ENCODE measurements at places on chromosomes 13 and 19.

GRCh38 chr19:33798681-33799111 is 2.0 kb downstream of the KCTD15 start:
- no peak for DNase-seq

GRCh38 chr13:40589285-40590109 is 76.9 kb downstream of the FOXO1 start:
- DNase-seq = no peak

- no peak for DNase-seq
Observed at GRCh38 chr19:33644284-33644836, 22.6 kb downstream of the CHST8 start.

- no peak for DNase-seq
Observed at GRCh38 chr13:99362362-99362761, 55.2 kb upstream of the GPR183 start.

GRCh38 chr19:35429698-35430408 is 18.2 kb upstream of the FFAR2 start:
- DNase-seq = no peak

- no peak for DNase-seq
Observed at GRCh38 chr13:112753833-112754232, 64.0 kb downstream of the ATP11A start.

- no peak for DNase-seq
Observed at GRCh38 chr13:35917252-35917941, 213.8 kb downstream of the DCLK1 start.

GRCh38 chr13:113598481-113598880 is 13.9 kb downstream of the TFDP1 start:
- no peak for DNase-seq

- no peak for DNase-seq
Observed at GRCh38 chr13:42266473-42266872, 5.5 kb upstream of the AKAP11 start.

GRCh38 chr13:61734683-61735082 is 319.0 kb upstream of the PCDH20 start:
- no peak for DNase-seq

DNA sequence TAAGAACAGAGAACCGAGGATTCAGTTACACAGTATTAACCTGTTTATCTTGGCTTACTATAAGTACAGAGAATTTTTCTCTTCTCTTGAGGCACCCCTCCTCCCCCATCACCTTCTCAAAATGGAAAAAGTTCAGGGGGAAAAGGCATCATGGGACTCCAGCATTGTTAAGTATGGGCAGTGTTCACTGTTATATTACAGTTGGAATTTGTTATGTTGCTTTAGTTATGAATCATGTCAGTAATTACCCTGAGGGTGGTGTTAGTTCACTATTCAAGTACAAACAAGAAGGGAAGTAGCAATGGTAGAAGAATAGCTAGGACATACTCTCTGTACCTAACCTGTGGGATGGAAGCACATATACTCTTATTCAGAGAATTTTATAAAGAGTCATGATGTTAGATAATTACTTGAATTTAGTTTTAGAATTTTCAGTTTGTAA is 12.0 kb downstream of the LPAR6 start:
- DNase-seq = no peak

- no peak for DNase-seq
Observed at GRCh38 chr19:3977242-3978143, 6.6 kb upstream of the DAPK3 start.

GRCh38 chr13:40632915-40633314 is 33.5 kb downstream of the FOXO1 start:
- DNase-seq = no peak
